ENCODE measurements at places on chromosomes 7 and 10.

DNA sequence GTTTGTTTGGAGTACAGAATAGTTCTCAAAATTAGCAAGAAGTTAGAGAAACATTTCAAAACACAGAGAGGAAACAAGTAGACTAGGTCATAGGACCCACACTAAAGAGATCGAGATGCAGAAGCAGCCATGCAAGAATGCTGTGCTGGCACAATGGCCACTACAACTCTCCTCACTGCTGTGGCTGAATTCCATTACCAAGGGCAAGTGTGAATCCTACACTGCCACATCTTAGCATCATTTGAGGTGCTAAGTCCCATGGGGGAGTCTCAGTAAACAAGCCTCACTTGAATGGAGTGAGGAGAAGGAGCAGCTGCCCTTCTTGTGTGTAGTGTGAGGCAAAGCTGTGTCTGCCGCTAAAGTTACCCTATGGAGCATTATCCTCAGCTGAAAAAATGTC lies 56.7 kb downstream of the PCLO start:
- no peak for DNase-seq

GRCh38 chr7:43766564-43766963 lies 8.1 kb downstream of the BLVRA start:
- no peak for DNase-seq

DNA sequence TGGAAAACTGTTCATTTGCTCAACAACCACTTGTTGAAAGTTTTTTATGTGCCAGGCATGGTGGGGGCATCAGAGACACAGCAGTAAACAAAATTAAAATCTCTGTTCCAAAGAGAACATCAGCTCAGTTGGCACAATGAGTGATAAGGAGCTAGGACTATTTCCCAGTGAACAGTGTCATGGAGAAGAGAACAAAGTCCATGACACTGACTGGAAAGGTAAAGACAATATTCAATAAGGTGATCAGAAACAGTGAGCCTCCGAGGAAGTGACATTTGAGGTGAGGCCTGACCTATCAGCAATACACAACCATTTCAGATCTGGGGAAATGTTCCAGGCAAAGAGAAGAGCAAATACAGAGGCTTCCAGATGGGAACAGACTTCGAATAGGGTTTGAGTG lies 14.6 kb downstream of the ACSL5 start:
- no peak for DNase-seq

DNA sequence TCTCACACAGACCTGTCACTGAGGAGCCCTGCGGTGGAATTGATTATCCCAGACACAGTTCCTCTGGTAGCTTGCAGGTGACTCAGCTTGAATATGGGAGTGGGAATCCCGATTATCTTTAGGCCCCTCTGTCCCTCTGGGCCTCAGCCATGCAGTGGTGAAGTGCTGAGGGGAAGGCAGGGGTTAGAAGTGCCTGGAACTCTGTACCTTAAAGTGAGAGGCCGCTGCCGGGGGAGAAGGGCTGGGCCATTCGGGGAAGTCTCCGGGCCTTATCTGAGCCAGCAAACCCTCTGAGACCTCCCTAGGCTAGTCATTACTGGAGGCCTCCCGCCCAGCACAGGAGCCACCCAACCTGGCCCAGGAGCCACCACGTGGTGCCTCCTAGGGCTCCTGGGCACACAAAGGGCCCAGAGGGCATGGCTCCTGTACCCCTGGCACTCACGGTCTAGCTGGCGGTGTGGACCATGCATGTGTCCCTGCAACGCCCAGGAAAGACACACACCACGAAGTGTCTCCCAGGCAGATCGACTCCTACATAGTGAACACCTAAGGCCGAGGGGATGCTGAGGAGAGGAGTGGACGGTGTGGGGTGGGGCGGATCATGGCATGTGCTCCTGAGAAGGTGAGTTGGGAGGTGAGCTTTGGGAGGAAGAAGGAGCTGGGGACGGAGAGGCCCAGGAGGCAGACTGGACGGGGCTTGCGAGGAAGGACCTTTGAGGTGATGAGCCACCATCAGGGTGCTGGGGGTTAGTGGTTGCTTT lies 56.2 kb downstream of the HK1 start:
- DNase-seq = no peak

DNA sequence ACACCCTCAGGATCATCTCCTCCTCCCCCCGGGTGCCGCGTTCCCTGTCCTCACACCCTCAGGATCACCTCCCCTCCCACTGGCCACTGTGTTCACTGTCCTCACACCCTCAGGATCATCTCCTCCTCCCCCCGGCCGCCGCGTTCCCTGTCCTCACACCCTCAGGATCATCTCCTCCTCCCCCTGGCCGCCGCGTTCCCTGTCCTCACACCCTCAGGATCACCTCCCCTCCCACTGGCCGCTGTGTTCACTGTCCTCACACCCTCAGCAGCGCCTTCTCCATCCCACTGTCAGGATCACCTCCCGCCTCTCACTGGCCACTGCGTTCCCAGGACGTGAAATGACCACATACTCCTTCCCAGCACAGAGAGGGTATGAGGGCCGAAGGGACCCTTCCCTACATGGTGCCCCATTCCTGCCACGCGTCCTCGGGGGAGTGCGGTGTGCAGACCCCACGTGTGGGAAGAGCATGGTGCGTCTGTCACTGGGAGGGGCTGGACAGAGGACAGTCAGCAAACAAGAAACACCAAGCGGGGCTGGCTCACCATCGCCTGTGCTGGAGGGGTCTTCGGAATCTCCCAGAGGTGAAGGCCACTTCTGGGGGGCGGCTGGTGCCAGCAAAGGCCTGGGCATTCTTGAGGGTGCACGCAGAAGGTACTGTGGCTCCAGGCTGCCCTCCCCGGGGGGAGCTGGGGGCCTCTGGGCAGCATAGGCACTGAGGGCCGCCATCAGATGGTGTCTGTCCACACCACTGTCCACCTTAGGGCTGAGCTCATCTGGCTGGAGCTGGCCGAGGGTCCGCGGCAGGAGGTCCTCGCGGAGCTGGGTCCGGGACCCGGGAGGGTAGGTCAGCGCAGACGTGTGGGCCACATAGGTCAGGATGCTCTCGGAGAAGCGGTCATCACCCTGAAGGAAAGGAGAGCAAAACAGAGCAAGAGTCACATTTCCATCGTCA lies 421.0 kb downstream of the PTPRN2 start:
- DNase-seq = no peak

DNA sequence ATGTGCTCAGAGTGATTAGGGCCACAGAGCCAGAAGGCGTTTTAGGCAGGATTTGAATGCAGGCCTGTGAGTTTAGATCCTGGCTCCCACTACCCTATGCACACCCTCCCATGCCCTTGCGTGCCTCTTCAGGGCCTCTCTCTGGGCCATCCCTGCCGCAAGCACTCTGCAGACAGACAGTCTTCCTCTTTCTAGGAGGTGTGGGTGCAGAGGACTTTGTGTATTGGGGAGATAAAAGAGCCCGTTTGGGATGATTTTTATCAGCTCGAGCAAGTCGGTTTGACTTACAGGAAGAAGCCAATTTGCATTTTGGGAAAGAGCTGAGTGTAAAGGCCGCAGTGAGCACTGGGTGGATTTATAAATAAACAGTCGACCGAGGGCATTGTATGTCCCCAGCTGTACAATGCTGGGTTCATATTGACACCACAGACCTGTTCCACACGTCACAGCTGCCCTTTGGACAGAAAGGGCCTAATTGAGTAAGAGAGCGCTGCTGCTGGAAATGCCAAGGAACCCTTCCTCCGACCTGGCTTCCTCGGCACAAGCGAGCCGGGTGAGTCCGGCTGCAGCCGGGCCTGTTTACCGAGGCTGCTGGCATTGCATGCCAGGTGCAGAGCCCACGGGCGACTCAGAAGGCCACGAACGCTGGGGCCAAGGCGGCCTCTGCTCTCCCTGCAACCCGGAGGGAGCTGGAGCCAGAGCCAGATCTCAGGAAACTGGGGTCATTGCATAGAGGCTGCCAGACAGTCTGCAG lies 25.1 kb downstream of the ZMIZ1 start:
- DNase-seq = no peak

- peak; percentile 32 for DNase-seq
Measured at GRCh38 chr10:62373995-62374861, at the start of gene ZNF365. TSS of gene ZNF365 (plus strand) at chr10:62374369. CDS start at chr10:62376194, 1,825 bp downstream.

DNA sequence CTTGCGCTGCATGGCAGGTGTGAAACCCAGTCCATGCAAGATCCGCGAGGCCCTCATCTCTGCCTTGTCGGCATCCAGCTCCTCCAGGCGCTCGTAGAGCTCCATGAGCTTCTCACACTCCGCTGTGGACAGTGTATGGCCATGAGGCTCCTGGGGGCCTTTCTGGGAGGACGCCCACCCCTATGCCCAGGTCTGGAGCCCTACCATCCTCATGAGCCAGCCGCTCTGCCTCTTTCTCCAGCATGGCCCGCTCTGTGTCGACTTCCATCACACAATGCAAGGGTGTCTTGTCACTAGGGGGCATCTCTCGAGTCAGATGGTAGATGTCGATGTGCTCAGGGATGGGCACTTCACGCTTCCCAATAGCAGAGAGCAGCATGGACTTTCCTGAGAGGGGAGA lies 3.3 kb downstream of the ABCF2 start:
- no peak for DNase-seq

DNA sequence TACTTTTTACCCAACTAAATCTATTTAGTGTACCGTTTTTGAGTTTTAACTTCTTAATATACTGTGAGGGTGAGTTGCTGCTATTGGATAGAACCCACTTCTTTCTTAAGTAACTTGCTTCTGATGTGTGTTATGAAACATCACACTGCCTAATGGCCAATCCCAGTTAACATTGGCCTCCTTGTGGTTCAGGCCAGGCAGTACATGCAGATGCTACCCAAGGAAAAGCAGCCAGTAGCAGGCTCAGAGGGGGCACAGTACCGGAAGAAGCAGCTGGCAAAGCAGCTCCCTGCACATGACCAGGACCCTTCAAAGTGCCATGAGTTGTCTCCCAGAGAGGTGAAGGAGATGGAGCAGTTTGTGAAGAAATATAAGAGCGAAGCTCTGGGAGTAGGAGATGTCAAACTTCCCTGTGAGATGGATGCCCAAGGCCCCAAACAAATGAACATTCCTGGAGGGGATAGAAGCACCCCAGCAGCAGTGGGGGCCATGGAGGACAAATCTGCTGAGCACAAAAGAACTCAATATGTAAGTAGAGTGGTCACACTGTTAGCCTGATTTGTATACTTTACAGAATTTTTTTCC lies 39.7 kb downstream of the TES start:
- DNase-seq = no peak

DNA sequence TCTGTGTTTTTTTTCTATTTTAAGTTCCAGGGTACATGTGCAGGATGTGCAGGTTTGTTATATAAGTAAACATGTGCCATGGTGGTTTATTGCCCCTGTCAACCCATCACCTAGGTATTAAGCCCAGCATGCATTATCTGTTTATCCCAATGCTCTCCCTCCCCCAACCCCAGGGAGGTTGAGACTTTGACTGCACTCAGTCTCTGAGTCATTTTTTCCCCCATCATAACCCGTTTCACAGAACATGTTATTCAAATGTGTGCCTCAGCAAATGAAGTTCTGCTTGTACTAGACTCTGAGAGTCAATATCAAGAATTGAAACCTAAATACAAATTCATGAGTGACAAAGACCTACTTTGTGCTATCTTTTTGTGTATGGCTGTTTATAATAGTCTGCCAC lies 70.0 kb upstream of the CYP26C1 start:
- no peak for DNase-seq

DNA sequence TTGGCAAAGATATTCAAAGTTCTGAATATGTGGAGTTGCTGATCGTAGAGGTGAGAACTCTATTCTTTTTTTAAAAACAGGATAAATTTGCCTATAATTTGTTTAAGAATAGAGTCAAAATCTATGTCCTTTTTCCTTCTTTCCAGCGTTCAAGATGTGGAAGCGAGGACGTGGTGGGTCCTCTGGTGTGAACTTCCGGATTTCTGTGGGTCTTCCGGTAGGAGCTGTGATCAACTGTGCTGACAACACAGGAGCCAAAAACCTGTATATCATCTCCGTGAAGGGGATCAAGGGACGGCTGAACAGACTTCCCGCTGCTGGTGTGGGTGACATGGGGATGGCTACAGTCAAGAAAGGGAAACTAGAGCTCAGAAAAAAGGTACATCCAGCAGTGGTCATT lies 40.5 kb upstream of the SP8 start:
- DNase-seq = no peak

DNA sequence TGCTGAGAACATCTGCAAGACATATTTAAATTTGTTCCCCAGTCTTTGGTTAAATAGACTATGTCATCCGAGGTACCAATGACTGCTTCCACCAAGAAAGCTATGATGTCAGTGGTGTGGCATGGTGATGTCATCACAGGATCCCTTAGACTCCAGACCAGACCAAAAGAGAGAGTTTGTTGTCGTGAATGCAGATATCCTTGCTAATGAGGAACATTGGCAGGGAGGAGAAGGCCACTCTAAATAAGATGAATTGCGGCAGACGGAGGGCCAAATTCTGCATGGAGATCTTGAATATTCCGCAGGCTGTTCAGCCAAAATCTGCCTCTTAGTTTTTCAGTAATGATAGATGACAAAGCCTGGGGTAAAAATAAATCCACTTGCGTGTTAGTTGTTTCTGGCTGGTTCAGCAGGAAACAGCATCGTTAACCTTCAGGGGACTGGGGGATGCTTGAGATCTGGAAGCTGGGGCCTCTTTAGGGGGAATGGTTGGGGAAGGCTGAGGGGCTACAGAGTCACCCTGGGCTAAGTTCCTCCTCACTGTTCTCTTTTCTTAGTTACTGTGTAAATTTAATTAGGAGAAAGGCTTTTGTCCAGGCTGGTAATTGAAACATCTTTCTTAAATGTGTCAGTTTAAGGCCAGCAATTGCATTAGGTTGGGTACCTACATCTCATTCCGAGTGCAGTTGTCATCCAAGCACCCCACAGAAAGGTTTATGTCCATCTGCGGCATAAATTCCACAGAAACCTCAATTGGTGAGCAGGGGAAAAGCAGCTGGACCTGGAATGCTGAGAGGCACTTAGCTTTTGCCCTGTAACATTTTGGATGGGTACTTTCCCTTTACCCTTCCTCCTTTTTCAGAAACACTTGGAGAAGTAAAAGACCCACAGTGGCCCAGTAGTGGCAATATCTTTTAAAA lies 11.6 kb upstream of the CAMK1D start:
- DNase-seq = no peak

DNA sequence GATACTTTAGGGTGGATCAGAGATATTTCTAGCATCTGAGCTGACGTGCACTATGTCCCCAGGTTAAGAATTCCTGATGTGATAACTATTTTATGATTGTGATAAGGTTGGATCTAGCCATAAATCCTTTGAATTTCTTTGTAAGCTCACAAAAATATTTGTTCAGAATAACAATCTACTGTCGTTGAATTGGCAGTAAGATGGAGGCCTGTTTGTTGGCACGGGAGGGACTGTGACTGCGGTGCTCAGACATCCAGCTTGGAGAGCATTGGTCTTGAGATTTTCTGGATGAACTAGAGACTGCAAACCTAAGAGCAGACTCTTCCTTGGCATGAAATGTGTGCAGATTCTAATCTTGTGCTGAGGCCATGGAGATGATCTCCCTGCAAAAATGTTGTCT lies 131.1 kb downstream of the LRRC4 start:
- no peak for DNase-seq

- DNase-seq = no peak
Measured at GRCh38 chr10:13048762-13049161, 47.2 kb upstream of the CCDC3 start.
